ENCODE measurements at places on chromosomes 11 and 22.

DNA sequence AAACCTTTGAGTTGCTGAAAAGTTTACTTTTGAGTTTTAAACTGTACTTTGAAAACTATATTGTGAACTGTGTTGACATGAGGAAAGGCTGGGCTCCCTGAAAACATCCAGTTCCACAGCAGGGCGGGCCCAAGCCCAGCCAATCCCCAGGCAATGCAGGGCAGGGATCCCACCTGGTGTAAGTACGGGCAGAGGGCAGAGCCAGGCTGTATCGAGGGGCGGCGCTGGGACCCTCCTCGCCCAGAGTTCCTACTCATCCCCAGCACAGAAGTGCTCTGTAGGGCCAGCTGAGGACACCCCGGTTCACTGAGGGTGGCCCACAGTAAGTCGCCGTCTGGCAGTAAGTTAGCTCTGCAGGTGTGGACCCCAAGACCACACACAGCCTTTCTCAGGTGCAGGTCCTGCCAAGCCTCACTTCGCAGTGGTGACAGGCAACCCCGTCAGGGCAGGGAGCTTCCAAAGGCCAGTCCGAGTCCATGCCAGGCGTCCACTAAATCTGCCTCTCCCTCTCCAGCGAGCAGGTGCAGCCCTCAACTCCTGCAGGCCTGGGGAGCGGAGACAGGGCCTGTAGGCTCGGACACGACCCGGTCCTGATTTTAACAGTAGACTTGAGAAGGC lies 6.3 kb downstream of the RASSF7 start:
- no peak for DNase-seq

GRCh38 chr22:49255154-49255553 lies 572.5 kb downstream of the BRD1 start:
- no peak for DNase-seq

- no peak for DNase-seq
Observed at GRCh38 chr11:82901922-82902485, 468 bp downstream of the DDIAS start.

DNA sequence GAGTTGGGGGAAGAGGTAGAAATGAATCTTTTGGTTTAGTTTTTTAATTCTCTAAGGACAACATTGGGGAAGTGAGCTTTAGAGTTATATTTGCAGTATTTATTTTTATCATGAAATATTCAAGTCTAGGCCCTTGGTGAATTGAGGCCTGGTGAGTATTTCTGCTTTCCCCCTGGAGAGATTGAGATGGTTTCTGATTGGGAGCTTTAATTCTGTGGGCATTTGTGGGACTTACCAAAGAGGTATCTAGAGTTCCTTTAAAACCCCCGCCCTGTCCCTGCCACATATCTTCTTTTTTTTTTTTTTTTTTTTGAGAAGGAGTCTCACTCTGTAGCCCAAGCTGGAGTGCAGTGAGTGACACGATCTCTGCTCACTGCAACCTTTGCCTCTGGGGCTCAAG lies 9.6 kb downstream of the ACO2 start:
- no peak for DNase-seq

GRCh38 chr11:23974051-23974450 lies 522.8 kb upstream of the LUZP2 start:
- no peak for DNase-seq

- DNase-seq: peak; percentile 59
Observed at GRCh38 chr11:116879800-116880625, 42.6 kb upstream of the APOA1 start.

DNA sequence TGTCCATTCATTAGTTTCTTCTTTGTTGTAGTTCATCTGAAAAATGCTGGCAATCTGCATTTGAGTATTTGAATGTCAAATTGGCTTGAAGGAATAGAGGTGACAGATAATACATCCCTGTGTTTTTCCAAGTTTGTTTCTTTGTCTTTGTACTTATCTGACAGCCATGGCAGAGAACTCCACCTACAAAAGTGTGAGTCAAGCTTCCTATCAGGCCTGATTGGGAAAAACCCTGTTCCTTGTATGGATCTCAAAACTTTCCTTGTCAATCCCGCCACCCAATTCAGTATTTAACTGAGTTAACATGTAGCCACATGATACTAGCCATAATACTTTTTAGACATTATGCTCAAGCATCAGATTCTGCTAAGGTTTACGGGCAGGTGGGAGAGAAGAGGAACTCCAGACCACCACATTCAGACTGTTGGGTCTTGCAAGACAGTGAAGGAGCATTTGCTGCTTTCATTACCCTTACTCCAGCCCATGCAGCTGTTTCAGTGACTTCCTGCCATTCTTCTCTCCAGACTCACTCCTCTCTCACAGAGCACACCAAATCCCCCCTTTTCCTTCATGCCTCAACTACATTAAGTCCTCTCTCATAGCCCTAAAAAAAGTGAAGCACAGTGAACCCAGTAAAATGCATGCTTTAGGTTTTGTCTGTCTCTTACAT lies 65.9 kb downstream of the BLID start:
- no peak for DNase-seq

GRCh38 chr11:15750535-15751308 lies 605.6 kb downstream of the SOX6 start:
- DNase-seq: no peak

DNA sequence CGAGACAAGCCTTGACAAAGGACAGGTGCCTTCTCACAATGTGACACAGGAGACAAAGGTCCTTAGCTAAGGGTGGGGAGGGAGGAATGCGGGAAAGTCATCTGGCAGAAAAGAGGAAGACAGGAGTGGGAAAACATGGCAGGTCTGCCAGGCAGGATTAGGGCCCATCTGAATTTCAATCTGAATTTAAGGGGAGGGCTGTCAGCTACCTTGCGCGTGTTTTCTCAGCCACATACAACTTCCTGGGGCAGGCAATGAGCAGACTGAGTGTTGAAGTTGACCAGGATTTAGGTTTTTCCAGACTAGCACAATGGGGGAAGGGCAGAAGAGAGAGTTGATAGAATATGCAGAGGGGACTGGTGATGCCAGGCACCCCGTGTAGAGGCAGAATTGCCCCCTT lies 66.7 kb upstream of the LARGE1 start:
- DNase-seq: no peak

DNA sequence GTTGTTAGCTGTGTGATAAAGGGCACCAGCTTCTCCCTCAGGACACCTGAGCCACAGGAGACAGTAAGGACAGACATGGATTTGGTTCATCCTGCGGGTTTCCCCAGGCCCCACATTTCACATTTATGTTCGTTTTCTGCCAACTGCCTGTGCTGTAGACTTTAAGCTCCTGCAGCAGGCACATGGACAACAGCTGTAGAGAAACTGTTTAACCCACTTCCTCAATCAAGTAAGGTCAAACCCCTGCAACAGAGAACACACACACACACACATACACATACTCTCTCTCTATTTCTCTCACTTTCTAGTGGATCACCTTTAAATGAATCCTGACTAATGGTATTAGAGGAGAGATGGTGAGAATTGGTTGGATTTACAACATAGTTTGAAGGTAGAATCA lies 90.7 kb downstream of the C11orf87 start:
- no peak for DNase-seq

- no peak for DNase-seq
Observed at GRCh38 chr22:45424241-45424731, 10.8 kb downstream of the RIBC2 start.

GRCh38 chr11:47007579-47007978 lies 71.0 kb downstream of the CSTPP1 start:
- DNase-seq: no peak

GRCh38 chr11:26142891-26143290 lies 189.0 kb upstream of the ANO3 start:
- DNase-seq: no peak

GRCh38 chr22:48493733-48494132 lies 1333.9 kb downstream of the BRD1 start:
- DNase-seq: no peak

GRCh38 chr11:498297-499181 lies 8.5 kb downstream of the RNH1 start:
- DNase-seq: no peak

GRCh38 chr22:29860006-29860766 lies 22.1 kb upstream of the ASCC2 start:
- DNase-seq: no peak

DNA sequence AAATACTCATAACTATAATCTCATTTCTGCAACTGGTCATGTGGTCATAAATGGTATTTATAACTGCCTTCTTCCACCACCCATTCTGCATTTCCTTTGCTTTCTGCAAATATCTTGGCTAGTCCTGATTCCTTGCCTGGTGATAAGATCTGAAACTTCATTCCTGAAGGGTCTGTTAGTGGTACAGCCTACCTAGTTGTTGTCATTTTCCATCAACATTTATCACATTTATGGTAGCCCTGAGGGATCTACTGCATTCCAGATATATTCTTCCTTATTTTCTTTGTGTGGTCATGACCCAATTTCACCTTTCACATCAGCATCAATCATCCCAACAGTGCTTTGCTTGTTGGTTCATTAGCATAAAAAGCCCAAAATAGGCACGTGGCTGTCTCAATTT lies 50.1 kb downstream of the DDX6 start:
- no peak for DNase-seq

- no peak for DNase-seq
Observed at GRCh38 chr11:101442171-101442570, 141.6 kb downstream of the TRPC6 start.

GRCh38 chr11:80241766-80242165 lies 800.9 kb upstream of the TENM4 start:
- no peak for DNase-seq

GRCh38 chr11:126598344-126599216 lies 243.1 kb downstream of the ST3GAL4 start:
- DNase-seq: no peak

GRCh38 chr11:68749229-68750123 lies 1.8 kb downstream of the TESMIN start:
- DNase-seq: no peak

DNA sequence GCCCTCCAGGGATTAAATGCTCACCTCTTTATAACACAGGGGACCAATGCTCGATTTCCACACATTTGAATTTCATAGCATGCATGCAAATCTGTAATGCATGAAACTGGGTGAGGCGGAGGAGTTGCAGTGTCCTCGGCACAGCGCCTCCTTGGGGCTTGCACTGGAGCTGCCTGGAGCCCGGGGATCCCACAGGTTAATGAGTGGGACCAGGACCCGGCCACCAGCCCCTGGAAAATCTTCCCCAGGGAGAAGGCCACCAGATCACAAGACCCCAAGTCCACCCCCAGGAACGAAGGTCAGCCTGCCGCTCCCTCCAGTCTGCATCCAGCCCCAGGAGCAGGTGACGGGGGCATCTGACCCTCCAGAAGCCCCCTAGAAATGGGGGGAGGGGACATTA lies 119.1 kb downstream of the MN1 start:
- no peak for DNase-seq

DNA sequence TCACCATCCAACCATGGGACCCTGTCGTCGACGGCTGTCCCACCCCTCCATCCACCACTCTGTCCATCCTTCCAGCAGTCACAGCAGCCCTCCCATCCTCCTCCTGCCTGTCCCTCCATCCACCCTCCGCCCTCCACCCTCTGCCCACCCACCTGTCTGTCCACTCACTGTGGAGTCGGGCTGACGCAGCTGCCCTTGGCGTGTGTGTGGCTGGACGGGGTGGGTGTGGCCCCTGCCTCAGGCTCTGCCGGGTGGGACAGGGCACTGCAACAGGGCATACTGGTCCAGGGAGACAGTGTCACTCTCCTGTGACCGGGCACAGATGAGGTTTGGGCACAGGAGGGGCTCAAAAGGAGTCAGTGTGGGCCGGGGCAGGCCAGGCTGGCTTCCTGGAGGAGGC lies 1.9 kb downstream of the PKP3 start:
- DNase-seq: no peak

DNA sequence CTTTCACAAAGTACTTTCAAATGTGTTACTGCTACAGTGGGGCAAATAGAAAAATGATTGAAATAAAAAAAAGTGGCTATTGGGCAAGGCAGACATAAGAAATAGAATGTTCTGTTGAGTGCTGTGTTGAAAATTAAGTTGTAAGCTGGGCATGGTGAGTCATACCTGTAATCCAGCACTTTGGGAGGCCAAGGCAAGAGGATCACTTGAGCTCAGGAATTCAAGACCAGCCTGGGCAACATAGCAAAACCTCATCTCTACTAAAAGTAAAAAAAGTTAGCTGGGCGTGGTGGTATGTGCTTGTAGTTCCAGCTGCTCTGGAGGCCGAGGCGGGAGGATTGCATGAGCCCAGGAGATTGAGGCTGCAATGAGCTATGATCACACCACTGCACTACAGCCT lies 26.9 kb upstream of the LDHA start:
- DNase-seq: no peak

Data from AG04450 (cell line).